ENCODE measurements at places on chromosomes 2 and 18.

DNA sequence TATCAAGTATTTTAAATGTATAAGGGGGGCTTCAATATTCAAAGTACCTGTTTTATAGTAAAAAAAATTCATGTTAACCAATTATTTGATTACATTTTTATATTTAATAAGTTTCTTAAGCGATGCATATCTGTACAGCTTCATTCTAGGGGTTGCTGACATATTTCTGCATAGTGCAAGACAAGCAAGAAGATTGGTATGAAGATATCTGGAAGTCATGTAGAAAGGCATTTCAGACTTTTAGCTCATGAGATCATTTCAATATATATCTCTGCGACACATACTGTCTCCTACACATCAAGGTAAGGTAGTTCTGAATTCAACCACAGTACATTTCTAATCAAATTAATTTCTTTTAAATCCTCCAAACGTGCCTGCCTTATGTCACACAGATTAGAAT lies 73.1 kb downstream of the MEMO1 start:
- no peak for DNase-seq

DNA sequence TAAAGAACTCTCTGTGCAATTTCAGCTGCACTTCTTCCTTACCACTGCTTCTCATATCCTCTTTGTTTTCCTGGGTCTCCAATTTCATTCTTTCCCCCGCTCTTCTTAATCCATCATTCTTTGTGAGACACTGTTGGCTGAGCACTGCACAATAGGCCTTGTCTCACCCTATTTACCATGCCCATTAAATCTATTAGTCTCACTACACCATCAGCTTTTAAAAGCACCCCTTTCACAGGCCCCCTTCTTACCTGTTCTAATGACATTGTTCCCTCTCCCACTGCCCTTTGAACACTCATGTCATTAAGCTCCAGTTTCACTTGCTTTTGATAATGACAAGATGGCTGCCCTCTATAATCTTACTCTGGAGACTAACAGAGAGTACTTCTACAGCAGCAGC lies 404.1 kb upstream of the ACVR2A start:
- DNase-seq = no peak

GRCh38 chr2:241818229-241818942 lies 9.4 kb downstream of the NEU4 start:
- DNase-seq = no peak

DNA sequence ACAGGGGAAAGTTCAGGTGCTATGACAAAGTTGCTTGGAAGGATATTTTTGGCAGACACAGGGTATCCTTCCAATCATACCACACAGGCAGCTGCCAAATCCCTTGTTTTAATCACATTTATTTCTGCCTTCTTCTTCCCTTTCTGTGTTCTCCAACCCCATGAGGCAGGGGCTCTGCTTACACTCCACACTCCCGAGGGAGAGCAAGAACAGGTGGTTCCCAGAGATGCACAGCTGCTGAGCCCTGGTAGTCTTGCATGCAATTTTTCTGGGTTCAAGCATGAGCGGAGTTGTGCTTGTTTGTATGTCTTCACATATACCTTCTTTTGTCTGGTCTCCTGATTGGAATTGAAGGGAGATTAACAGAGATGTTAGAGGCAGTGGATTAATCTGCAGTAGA lies 251.7 kb upstream of the ST6GAL2 start:
- DNase-seq = no peak

- DNase-seq = no peak
Observed at GRCh38 chr2:86062043-86062442, 43.6 kb downstream of the POLR1A start.

DNA sequence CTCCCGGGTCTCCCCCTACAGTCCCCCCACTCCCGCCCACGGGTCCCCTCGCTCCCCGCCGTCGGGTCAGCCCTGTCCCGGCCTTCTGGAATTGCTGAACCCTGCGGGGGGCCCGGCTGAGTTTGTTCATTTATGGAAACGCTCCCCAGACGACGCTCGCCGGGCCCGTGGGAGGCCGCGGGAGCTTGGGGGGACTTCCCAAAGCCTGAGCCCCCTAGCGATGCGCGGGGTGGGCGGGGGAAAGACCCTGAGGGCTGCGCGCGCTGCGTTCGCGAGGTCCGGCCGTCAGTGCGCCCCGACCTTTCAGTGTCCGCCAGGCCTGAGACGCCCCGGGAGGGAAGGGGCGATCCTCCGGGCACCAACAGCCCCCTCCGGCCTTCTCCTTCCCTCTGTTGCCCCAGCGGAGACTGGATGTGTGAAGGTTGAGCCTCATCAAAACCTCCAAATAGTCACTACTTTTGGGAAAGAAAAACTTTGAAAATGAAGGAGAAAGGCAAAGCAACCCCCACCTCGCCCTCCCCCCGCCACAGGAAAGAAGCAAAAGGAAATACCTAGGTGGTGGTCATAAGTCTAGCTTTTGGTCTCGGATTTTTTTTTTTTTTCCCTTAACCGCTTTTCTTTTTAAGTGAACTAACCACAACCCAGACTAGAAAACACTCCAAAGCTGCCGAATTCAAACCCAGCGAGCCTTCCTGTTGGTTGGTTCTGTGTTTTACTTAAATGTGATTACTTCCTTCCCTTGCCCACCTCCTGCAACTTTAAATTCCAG lies 509 bp upstream of the CYS1 start:
- no peak for DNase-seq

DNA sequence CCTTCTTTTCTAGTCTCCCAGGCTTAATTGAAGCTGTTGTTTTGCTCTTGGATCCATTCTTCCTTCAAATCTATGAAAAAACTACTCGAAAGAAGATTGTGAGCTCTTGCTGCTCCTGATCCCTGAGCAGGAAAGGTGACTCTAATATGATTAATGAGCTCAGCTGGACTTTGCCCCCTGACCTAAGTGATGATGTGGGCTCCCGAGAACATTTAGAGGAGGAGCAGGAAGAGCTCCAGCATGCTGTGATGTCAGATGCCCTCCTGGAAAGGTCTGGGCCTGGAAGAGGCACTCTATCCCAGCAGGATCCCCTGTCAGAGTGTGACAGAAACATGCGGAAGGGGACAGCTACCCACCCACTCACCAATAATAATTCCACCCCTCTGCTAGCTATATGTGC lies 117.9 kb upstream of the PELI1 start:
- no peak for DNase-seq
